ENCODE measurements at places on chromosomes 7 and 10.

GRCh38 chr10:113264333-113265131 lies 288.3 kb upstream of the HABP2 start:
- no peak for DNase-seq

- DNase-seq = no peak
Measured at GRCh38 chr7:22786290-22786932, 36.2 kb downstream of the TOMM7 start.

- DNase-seq = no peak
Measured at GRCh38 chr7:31065840-31066239, 13.7 kb downstream of the ADCYAP1R1 start.

DNA sequence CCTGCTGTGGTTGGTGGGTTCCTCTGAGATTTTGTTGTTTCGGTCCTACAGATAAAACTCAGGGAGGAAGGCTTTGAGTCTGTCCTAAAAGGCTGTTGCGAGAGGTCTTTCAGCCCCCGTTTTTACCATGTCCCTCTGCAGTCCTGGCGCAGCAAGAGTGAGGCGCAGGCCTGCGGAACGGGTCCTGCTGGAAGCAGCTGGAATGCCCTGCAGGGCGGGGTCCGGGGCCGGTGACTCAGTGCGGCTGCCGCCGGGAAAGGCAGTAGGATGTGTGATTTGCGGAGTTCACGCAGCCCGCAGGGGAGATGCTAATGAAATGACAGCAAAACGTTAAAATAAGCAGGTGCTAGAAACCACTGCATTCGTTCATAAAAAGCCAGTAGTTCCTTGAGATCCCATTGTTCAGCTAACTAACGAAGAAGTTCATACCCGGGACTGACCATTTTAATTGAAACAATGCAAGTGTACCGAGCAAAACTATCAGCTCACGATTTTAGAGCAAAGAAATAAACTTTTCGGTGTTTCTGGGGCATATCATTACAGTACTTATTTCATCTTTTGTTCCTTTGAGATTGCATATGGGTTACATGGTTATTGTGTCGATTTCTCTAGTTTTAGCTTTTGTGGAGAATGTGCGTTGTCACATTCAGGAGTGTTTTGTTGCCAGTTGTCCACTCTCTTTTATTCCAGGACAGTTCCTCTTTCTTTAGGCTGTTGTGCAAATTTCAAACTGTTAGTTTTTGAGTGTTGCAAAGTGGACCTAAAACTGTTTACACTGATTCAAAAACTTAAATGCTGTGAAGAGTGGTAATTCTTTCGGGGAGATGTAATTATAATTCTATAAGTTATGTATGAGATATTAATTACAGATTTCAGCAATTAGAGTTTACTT lies 783 bp downstream of the ANLN start:
- DNase-seq = peak; percentile 19

GRCh38 chr10:44910602-44911001 lies 535 bp upstream of the TMEM72 start:
- no peak for DNase-seq

GRCh38 chr7:132367004-132367403 lies 209.3 kb downstream of the PLXNA4 start:
- DNase-seq = no peak

GRCh38 chr7:111796671-111797070 lies 234.4 kb upstream of the IMMP2L start:
- no peak for DNase-seq

- no peak for DNase-seq
Measured at GRCh38 chr7:131652934-131653333, 96.5 kb upstream of the PODXL start.

- DNase-seq = no peak
Measured at GRCh38 chr7:17275749-17276671, 22.4 kb upstream of the AHR start.

GRCh38 chr7:69919426-69920111 lies 321.3 kb downstream of the AUTS2 start:
- no peak for DNase-seq

DNA sequence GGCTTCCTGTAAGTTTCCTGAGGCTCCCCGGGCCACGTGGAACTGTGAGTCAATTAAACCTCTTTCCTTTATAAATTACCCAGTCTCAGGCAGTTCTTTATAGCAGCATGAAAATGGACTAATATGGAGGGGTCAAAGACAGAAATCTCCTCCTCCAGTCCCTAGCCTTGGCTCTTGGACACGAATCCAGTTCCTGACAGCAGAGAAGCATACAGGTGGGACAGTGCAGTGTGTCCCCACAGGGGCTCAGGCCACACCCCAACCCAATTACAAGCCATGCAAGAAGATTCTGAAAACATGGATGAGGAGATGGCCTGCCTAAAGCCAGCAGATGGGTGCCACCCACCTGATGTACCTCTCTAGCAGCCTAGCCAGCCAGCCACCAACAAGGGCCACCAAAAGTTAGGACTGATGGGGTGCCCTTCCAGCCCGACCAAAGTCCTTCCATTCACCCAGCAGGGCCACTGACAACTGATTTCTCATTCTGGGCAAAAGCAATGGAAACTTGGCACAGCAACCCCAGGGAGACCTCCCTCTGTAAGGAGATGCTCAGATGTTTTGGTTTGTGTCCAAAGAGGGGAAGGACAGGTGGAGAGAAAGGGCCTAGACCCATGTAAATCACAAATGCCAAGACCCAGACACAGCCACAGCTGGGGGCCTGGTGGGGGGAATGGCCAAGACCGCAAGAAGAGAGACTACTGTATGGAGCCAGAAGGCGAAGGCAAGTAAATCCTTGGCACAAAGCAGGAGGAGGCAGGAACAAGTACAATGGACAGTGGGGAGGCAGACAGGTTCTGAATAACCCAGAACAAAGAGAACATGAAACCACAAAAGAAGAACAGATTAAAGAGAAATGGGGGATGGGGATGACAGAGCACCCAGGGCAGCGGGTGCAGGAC lies 13.6 kb downstream of the GPRIN2 start:
- DNase-seq = no peak

GRCh38 chr10:132443605-132443982 lies 46.6 kb downstream of the PWWP2B start:
- no peak for DNase-seq

GRCh38 chr7:25663877-25664276 lies 435.6 kb upstream of the NPVF start:
- no peak for DNase-seq

GRCh38 chr10:34299105-34299611 lies 515.9 kb downstream of the PARD3 start:
- no peak for DNase-seq

DNA sequence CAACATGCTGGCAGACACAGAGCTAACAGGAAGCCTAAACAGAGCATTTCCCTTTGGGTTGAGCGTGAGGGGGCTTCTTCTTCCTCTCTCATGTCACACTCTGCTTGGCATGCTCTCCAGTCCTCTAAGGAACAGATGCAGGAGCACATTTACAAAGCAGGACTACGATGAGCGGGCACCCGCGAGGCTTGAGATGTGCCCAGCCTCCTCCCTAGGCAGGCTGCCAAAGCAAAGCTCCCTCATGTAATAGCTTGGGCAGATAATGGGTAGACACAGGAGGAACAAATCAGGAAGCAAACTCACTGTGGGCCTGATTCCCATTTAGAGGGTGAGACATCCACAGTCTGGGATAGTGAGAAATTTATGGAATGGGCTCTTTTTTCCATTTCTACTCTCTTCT lies 519.1 kb downstream of the NRG3 start:
- DNase-seq = peak; percentile 55

DNA sequence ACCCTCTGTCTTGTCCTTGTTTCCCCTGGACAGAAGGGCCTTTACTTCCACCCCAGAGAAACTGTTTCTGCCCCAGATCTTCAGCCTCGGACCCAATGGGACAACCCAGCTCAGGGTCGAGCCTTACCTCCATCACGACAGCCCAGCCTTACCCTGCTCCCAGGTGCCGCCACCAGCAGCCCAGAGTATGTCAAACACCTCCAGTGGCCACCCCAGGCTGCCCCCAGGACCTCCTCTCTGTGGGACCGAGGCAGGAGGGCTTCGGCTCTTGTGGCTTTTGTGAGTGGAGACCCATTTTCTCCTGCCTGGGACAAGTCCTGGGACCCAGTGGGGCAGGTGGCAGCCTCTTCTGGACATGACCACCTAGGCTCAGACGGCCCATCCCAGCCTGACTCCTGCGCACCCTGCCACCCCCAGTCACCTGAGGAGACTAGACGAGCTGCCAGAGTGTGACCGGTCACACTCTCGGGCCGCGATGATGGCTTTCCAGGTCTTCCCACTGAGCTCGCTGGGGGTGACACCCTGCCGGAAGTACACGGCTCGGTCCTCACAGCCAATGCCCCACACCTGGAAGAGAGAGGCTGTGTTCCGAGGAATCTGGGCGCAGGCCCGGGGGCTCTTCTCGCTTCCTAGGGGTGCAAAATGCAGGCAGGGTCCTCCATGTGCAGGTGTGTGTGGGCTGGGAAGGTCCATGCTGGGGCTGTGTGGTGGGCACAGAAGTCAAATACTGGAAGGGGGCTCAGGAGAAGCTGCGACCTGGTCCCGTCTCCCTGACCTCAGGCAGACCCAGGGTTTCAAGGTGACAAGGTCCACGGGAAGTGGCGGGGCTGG lies 15.5 kb downstream of the TECPR1 start:
- DNase-seq = no peak

DNA sequence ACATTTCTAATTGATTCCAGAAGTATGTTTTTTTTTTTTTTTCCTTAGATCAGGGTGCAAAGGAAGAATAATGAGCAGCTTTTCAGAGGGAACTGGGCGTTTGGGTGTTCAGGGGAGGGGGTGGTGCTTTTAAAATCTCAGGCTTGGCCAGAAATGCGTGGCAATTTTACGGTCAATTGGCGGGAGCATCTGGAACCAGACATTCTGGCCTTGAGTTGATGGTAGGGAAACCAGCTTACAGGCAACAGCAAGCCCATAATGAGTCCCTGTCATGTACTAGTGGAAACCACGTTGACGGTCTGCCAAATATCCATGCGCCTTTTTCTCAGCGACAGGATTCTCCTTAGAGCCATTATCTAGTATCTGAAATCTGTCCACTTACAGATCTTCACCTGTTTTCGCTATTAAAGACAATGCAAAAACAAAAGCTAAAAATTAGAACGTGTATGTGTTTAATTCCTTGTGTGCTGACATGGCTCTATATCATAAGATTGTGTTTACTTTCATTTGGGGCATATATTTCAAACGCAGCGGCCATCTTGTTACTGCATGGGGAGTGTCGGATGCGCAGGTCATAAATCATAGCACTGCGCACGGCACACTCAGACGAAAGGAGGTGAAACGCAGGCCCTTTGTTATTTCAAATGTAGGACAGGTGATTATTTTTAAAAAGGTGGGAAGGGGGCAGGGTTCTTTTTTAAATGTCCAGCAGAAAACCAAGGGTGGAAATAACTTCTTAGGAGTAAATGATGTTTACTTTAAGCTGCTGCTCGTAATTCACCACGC lies 209.2 kb downstream of the AGMO start:
- DNase-seq = no peak

DNA sequence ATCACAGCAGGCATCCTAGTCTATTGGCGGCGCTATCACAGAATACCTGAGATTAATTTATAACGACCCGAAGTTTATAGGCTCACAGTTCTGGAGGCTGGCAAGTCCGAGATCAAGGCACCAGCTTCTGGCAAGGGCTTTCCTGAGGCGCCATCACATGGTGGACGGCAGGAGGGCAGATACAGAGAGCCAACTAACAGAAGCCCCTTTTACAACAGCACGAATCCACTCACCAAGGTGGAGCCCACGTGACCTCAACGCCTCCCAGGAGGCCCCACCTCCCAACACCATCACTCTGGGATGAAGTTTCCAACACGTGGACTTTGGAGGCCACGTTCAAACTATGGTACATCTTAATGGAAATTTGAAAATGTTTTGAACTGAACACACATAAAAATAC lies 255.3 kb downstream of the ELFN1 start:
- DNase-seq = no peak

- DNase-seq = peak; percentile 76
Measured at GRCh38 chr10:63702092-63702491, 180.9 kb downstream of the REEP3 start.

DNA sequence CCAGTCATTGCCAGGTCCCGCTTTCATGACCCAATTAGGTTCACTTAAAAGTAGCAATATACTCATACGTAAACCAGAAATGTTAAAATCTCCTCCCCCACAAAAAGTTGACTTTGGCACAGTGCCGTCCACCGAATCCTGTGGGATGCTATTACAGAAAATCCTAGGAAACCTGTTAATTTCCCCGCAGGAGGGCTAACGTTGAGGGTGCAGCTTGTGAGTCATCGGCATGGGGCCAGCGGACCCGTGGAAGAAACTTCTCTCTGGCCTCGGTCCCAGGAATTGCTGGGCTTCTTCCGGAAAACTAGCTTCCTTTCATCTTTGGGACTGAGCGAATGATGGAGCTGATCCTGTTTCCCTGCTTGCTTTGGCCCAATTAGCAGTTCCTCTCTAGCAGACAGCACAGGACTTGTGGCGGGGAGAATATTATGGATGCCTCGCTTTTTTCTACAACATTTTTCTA lies 13.5 kb downstream of the CRYGN start:
- no peak for DNase-seq

- DNase-seq = no peak
Measured at GRCh38 chr10:73459683-73460314, 26.4 kb upstream of the MSS51 start.

GRCh38 chr7:22872096-22872807 lies 49.6 kb upstream of the TOMM7 start:
- DNase-seq = no peak

GRCh38 chr10:118272149-118272721 lies 69.9 kb downstream of the FAM204A start:
- no peak for DNase-seq

DNA sequence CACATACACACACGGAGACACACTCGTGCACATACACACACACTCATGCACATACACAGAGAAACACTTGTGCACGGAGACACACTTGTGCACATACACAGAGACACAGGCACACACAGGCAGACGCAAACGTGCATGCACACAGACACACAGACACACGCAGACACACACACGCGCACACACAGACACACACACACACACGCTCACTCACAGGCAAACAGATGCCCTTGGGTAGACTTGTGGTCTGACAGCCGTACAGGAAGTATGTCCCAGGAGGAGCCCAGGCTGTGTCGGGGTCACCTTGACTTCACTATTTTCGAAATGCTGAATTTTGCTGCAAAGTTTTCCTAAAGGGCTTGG lies 538.0 kb downstream of the DNAJB6 start:
- no peak for DNase-seq
